ENCODE measurements at places on chromosomes 4 and X.

DNA sequence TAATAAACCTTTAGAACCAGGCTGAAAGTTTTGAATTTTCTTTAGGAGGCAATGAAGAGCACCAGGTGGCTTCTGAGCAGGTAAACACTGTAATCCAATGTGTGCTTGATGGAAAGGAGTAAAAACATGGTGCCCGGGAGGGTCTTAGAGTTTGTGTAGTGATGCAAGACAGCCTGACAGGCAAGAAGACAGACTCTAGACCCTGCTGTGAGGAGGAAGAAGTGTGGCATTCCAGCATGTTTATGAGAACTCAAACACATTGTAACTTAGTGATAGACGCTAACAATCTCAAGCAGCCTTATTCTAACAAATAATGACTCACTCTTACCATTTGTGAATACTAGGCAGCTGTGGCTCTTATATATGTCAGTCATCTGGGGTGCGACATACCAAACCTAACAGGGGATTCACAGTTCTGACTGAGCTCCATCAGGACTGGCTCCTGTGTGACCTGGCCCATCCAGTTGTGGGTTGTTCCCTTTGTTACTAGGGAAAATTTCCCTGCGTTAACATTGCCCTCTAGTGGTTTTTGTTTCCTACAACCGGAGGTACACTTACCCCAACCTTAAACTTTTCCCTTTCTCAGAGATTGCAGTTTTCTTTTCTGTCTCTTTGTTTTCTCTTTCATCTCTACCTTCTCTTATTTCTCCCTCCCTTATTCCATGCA, 53.8 kb downstream of the VSIG4 start:
- DNase-seq = peak; percentile 10

- DNase-seq = no peak
These were observed 107.6 kb downstream of the DCTD start for GRCh38 chr4:182809417-182810102.

GRCh38 chr4:86497980-86498862, 95.9 kb upstream of the PTPN13 start:
- no peak for DNase-seq

DNA sequence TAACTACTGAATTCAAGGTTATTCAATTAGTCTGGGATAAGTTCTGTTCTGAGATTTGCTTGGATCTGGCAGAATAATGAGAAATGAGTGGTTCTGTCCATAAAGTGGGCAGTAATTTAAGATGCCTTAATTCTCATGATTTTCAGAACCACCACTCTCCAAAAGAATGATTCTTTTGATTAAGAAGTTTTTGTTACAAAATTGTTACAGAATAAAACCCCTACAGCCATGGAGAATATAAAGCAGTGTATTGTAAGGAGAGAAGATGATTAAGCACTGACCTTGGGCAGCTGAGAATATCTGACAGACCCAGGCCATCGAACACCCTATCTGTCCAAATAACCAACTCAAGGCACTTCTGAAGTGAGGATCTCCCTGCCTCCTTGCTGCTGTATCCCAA, 12.4 kb downstream of the AMELX start:
- DNase-seq = no peak

- peak; percentile 4 for DNase-seq
These were observed 23.3 kb upstream of the GPR50 start for GRCh38 chrX:151153086-151153485.

GRCh38 chr4:55926610-55927009, 22.1 kb upstream of the CEP135 start:
- DNase-seq = no peak

- no peak for DNase-seq
These were observed 11.2 kb upstream of the TMEM154 start for GRCh38 chr4:152690706-152691651.

GRCh38 chr4:73421708-73422457, 14.1 kb upstream of the AFP start:
- DNase-seq = no peak

GRCh38 chr4:70873216-70873615, 29.0 kb upstream of the MOB1B start:
- DNase-seq = no peak

GRCh38 chrX:147228153-147228552, 413.6 kb upstream of the CXorf51A start:
- DNase-seq = no peak

DNA sequence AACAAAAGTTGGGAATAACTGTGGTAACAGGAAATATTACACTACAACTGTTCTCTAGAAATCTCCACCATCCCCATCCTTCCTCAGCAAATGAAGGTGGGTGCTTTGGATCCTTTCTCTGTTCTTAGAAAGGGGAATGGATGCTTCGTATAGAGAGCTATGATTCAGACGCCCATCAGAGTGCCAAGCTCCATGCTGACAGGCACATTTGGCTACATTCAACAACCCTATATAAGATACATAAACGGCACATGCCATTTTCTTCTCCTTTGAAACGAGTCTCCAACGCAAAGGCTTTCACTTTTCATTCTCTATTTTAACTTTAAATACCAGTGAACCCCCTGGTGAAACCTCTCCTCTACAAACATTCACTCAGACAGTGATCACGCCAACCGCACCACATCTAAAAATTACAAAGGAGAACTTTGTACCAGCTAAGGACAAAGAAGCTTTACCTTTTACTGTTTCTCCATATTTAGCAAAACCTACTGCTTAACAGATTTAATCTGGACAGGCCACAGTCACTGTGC, 172.5 kb downstream of the TSPAN5 start:
- DNase-seq = no peak

GRCh38 chr4:4762909-4763821, 96.3 kb upstream of the MSX1 start:
- peak; percentile 98 for DNase-seq

GRCh38 chr4:117479673-117480072, 394.3 kb upstream of the TRAM1L1 start:
- no peak for DNase-seq

- no peak for DNase-seq
These were observed 60.2 kb downstream of the UBE2K start for GRCh38 chr4:39758176-39758575.

- no peak for DNase-seq
These were observed 23.5 kb downstream of the NDP start for GRCh38 chrX:43949669-43950068.

DNA sequence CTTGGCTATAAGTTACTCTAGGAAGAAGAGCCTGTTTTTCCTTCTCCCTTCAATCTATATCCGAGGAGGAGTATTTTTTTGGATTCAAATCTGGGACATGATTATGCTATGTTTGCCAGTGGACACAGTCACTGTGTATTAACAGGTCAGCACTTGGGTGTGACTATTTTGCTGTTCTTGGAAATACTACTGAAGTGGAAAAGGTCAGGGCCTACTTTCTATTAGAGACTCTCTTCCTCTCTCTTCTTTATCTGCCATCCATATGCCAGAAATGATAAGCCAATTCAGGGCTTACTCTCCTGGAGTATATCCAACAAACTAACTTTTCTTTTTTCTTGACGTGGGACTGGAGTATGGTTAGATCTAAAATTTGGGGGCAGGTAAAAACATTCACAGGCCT, 40.5 kb downstream of the MID1IP1 start:
- DNase-seq = no peak

GRCh38 chr4:151727365-151727764, 33.4 kb downstream of the GATB start:
- no peak for DNase-seq

DNA sequence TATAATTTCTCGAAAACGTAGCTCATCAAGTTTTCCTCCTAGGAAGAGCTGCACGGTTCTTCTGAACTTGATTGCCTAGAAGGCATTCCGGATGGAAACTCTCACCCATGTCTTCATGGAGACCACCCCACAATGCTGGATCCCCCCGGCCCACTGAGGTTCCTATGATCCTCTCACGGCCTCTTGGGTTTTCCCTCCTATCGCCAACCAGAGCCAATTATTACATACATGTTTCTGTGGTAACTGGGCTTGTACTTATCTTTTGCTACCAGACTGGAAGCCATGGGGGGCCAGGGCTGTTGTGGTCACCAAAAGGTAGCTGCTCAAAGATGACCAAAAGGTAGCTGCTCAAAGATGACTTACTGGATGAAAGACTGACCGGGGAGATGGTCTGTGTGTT, 131.5 kb downstream of the AFAP1 start:
- DNase-seq = no peak

DNA sequence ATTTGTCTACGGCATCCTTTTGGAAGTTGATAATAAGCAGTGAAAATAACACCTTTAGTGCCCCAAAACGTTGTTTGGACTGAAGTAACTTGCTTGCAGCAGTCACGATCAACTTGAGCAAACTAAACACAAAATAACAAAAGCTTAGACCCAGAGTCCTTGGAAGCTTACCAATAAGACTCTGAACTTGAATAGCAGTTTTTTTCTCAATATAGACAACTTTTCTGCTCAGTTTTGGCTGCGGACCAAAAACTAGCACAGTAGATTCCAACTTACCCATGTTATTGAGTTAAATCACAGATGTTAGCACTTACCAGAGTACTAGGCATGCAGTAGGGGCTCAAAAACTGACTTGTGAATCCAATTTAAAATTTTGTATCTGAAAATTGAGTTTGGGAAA, 746.9 kb downstream of the PCDH19 start:
- no peak for DNase-seq

GRCh38 chr4:150579551-150580234, 2.3 kb upstream of the MAB21L2 start:
- DNase-seq = no peak

- no peak for DNase-seq
These were observed 269.7 kb upstream of the LCORL start for GRCh38 chr4:18291256-18291655.

- DNase-seq = no peak
These were observed 51.4 kb downstream of the PROM1 start for GRCh38 chr4:16032396-16032770.

GRCh38 chr4:102616636-102617035, 115.5 kb downstream of the NFKB1 start:
- no peak for DNase-seq

GRCh38 chr4:36024901-36025660, 219.2 kb downstream of the ARAP2 start:
- no peak for DNase-seq

- DNase-seq = no peak
These were observed 57.1 kb downstream of the ANAPC4 start for GRCh38 chr4:25433966-25434827.

DNA sequence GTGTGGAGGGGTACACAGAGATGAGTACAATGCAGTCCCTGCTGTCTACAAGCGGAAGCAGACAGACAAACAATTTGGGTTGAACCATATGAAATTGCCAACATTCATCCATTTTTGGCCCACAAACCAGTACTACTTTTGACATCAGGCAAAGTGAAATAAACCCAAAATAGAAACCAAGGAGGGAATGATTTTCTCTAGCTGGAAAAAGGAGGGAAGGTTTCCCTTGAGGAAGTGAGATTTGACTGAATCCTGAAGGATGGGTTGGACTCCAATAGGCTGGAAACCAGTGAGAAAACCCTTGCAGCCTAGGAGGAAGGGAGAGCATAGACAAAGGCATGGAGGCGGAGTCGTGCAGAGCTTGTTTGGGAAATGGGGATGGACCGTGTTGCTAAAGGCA, 63.5 kb upstream of the PJA1 start:
- no peak for DNase-seq

DNA sequence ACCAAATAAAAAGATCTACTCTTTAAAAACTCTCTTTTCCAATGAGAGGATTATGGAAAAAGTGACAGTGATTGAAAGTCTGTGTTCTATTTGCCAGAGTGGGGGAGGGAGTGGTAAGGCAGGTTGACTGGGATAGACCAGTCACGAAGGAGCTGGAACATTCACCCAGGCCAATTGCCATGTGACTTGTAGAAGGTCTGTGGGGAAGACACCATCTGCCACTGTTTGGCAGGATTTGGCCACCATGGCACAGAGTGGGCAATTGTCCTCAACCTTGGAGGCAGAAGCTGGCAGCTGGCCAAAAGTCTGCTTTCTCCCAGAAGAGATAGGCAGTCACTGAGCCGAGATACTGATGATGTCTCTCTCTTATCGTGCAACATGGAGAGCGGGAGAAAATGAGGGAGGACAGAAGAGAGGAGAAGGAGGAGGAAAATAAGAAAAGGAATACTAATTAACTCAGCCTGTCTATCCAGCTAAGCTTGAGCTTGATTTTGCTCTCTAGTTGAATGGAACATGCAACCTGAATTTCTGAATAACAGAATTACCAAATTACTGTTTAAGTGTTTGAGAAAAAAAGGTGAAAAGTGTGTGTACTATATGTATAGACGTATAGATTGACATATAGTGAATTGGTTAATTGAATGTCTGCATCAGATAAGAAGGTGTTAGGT, 267.1 kb downstream of the ARHGAP24 start:
- DNase-seq = no peak

DNA sequence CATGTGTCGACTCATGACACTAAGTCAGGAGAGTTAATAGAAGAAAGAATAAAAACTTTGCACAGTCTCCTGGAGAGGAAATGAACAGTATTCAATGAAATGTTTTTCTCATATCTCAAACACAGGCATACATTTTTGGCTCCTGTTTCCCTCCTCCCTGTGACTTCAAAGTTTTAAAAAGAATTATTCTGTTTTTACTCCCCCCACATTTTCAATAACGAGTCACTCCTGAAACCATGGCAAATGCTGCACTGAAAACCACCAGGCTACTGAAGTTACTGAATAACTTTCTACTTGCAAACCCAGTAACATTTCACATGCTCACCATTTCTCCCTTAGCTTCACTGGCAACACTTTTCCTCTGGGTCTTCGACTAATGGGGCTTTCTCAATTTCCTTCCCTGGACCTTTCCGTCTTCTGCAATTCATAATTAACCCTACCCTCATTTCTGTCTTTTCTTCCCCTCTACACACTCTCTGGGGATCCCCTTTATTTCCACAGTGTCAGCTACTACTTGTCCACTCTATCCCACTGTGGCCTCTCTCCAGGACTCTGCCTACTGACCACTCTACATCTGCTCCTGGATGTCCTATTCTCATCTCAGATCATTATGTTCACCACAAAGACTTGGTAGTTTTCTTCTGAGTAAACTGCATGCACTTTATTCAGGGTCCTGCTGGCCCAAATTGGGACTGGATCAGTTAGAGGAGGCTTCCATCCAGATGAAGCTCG, 225.8 kb upstream of the ETNPPL start:
- DNase-seq = no peak

- no peak for DNase-seq
These were observed 901 bp downstream of the JADE1 start for GRCh38 chr4:128810331-128810870.

GRCh38 chrX:79515529-79515928, 148.4 kb upstream of the ITM2A start:
- no peak for DNase-seq
